A549 (cell line): ENCODE measurements at places on chromosomes 4 and X.

GRCh38 chr4:151197247-151197646 is 79.7 kb upstream of the PRSS48 start:
- DNase-seq: no peak

DNA sequence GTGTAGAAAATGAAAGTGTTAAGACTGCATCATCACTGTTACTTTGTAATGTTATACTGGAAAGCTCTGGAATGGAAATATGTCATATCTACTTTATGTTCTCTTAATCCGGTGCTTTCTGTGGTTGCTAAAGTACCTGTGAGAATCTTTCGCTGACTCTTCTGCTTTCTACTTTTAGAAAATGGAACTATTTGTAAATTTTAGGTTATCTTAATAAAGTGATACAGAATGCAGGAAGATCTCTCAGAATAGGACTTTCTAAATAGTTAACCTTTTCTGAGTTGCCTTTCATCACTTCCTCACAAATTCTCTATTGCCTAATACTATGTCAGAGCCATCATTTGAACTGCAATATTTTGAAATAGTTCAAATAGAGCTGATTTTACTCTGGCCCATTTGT is 69.3 kb downstream of the BMP2K start:
- no peak for DNase-seq

- DNase-seq: no peak
Measured at GRCh38 chr4:3244747-3245146, 4.2 kb upstream of the MSANTD1 start.

DNA sequence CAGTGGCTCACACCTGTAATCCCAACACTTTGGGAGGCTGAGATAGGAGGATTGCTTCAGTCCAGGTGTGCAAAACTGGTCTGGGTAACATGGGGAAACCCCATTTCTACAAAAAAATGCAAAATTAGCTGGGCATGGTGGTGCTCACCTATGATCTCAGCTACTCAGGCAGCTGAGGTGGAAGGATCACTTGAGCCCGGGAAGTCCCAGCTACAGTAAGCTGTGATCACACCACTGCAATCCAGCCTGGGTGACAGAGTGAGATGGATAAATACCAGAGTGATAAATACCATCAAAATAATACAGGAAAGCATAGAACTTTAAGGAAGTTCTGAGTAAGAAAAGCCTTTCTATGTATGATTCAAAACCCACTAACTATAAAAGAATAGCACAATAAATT is 52.8 kb downstream of the LRBA start:
- DNase-seq: no peak

DNA sequence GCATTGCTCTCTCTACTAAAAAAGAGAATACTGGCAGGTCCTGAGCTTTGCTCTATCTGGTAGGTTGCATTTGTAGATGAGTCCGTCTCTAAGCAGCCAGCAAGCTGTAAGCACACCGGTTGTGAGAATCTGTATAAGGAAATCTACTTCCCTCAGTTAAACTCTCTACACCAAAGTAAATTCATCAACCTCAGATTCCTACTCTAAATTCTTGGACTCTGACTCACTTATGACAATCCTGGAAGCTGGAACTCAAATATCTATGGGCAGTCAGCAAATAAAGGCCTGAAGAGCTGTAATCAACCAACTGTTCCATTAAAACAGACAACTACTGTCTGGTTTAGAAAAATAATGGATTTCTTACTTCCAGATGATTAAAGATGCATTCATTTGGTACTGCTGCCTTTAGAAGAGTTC is 37.9 kb downstream of the FAT1 start:
- DNase-seq: peak; percentile 73

- DNase-seq: peak; percentile 33
Measured at GRCh38 chr4:5979981-5980380, 38.2 kb downstream of the C4orf50 start.

DNA sequence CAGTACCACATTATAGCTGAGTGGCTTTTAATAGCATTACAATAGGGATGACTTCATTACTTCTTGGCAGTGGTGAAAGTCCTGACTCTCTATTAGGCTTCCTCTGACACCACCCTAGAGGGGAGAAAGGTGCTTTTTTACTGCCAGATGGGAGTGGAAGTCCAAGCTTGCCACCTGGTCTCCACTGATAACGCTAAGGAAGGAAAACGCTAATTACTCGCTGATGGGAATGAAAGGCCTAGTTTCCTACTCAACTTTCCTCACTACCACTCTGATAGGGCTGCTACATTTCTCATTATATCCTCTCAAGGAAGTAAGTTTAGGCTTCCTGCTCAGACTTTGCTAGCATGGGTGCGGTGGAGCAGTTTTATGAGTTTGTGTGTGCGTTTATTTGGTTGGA is 62.3 kb upstream of the PAGE3 start:
- no peak for DNase-seq

- peak; percentile 79 for DNase-seq
Measured at GRCh38 chrX:23883737-23884354, 23.9 kb downstream of the APOO start.

GRCh38 chr4:70681704-70682103 is 6.6 kb upstream of the UTP3 start:
- no peak for DNase-seq

DNA sequence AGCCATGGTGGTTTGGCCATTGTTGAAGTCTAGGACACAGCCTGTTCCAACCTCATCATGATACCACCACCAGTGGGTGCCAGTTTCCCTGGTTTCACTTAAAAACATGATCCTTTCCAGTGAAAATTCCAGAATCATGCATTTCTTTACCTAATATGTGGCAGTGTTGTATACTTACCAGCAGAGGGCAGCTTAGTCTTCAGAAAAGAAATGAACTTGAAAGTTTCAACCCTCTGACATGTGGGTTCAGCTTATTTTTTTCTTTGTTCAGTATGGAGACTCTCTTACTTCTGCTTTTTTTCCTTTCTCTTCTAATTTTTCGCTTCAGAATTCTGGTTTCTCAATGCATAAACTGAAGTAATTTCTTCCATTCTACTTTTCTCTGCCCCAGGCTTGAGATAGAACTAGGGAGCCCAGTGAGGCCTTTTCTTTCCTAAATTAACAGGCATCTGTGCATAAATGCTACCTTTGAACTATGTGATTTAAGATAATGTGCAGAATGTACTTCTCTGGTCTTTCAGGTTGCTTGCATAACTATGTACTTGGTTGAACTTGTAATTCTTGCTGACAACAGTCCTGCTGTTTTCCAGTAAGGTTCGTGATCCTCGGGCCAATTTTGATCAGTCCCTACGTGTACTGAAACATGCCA is 10.7 kb downstream of the LIAS start:
- peak; percentile 41 for DNase-seq

- DNase-seq: no peak
Measured at GRCh38 chr4:113587156-113587555, 174.4 kb downstream of the CAMK2D start.

DNA sequence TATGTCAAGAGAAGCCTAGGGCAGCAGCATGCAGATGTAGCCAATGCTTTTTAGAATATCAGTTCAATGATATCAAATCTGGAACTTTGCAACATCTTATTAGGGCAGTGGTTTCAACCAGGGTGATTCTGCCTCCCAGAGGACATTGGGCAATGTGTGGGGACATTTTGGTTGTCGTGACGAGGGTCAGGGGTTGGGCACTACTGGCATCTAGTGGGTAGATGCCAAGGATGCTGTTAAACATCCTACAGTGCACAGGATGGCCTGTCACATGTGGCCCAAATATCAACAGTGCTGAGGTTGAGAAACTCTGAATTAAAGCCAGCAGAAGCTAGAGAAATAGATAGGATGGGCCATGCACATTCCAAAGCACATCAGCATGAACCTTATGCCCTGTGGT is 152.3 kb downstream of the AMELX start:
- no peak for DNase-seq

DNA sequence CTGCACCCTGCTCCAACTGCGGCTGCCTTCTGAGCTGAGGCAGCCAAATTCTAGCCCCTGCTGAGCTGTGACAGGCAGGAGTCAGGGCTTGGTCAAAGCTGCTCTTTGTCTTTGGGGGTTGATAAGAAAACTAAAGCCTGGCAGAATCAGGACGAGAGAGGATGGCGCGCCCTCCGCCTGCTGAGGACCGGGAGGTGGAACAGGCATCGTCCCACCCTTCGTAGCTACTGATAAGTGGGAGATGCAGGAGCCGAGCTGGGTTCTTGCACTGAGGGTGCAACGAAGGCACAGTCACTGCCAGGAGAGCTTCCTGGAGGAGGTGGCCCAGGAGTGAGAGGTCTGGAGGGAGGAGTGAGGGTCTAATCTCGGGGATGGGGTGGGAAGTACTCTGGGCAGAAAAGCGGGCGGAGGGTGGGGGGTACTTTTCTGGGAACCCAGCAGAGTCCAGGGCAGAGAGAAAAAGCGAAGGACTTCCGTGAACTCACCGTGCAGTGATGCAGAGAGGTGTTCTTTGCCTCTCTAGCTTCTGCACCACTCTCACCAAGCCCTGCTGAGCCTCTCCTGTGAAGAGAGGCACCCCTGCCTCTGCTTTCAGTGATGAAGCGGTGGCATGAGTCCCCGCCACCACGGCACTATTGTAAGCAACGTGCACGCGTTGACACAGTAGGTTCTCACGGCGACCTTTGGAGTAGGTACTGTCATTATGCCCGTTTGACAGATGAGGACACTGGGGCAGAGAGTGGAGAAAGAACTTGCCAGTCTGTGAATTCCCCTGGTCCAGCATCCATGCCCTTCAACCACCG is 107.8 kb downstream of the SORCS2 start:
- no peak for DNase-seq

- no peak for DNase-seq
Measured at GRCh38 chr4:25890571-25891485, 23.2 kb upstream of the SMIM20 start.

- DNase-seq: no peak
Measured at GRCh38 chr4:24104158-24104565, 214.3 kb upstream of the PPARGC1A start.

DNA sequence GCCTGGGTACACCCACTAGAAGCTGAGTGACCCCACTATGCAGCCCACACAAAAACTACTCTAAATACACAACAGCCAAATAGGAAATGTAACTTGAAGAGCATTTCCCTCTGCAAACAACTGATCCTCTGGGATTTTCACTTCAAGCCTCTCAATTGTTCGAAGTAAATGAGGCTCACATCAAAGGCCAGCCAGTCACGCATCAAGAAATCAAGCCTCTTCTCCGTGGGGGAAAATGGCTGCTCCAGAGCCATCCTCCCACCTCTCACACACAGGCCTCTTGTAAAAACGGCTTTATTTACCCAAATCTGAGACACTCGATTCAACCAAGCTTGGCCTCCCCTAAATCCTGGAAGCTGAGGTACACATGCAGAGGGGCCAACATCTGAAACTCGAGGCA is 14.3 kb downstream of the PCDH19 start:
- no peak for DNase-seq

GRCh38 chr4:100348473-100348872 is 158.2 kb upstream of the DDIT4L start:
- DNase-seq: peak; percentile 1

- no peak for DNase-seq
Measured at GRCh38 chrX:2901367-2902036, 27.6 kb downstream of the ARSD start.

DNA sequence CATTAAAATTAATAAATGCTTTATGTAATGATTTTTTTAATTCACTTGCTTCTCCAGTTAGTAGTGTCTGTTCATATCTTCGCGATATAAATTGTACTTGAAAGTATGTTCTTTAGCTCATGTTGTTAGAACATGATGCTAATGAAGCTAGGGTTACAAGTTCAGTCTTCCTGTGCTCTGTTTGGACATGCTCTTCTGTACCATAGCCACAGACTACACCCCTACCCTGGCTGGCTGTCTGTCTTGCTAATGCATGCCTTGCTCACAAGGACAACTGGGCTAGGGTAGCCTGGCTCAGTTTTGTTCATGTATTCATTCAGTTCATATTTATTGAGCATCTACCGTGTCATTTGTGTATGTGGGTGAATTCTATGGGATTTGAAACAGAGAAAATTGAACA is 50.8 kb upstream of the MTMR1 start:
- DNase-seq: no peak

GRCh38 chr4:68366600-68366999 is 16.7 kb upstream of the YTHDC1 start:
- no peak for DNase-seq

DNA sequence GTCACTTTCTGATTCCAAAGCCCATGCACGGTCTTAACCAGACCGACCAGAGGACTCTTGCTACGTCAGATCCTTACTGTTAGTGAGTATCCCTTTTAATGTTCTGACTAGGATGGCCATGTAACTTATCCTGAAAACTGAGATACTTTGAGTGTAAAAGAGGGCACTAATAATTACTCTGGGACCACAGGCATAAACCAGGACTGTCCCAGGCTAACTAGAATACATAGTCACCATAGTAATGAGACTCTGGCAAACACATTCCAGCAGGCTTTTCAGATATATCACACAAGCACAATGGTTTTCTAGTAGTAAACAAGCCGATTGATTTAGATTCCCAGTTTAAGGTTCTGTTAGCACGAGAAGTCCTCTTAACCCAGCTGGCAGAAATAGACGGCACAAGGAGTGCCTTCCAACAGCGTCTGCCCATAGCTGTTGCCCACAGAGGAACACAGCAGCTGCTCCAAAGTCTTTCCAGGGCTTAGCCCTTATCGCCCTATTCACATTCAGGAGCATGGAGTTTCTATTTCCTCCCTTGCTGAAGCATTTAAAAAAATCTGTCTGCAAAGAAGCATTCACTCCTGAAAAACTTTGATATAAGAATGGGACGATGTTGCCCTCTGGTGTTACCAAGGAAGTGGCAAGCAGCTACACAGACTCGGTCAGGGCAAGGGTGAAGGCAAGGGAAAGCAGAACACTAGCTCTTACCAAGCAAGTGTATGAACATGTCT is 92.4 kb downstream of the CXCL13 start:
- peak; percentile 10 for DNase-seq

- peak; percentile 12 for DNase-seq
Measured at GRCh38 chr4:165124488-165124887, 11.8 kb upstream of the TMEM192 start.

DNA sequence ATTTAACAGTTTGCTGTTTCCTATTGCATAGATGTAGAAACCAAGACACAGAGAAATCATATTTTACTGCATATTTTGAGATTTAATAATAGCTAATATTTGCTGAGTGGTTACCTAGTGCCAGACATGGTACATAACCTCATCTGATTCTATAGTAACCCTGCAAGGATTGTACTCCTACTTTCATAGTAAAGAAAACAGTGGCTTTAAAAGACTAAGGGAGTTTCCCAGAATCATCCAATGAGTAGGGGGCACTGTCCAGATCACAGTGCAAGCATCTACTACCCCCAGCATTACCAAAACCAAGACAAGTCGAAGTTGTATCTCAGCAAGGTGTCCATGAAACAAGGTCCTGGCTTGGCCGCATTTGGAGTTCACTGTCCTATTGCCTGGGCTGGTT is 224.5 kb upstream of the TENM3 start:
- DNase-seq: no peak

GRCh38 chr4:103091601-103092223 is 7.9 kb downstream of the BDH2 start:
- peak; percentile 66 for DNase-seq

- peak; percentile 54 for DNase-seq
Measured at GRCh38 chrX:106897259-106897658, 5.9 kb downstream of the RIPPLY1 start.

DNA sequence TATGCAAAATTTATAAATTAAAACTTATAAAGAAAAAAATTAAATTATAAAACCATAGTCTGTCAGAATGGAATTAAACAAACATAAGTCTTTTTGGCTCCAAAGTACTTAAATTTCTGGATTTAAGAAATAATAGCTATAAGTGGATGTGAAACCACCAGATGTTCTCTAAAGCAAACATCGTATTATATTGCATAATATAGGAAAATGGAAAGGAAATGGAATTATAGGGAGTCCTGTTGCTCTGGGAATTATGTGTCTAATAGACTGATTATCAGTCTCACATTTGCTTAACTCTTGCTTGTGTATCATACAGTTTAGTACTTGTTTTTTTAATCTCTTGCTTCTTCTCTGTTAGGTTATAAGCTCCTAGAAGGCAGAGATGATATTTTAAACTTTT is 819.2 kb downstream of the RAPGEF2 start:
- no peak for DNase-seq
